ENCODE measurements at places on chromosomes 2 and 18.

- DNase-seq: no peak
Measured at GRCh38 chr2:16008856-16009255, 68.5 kb downstream of the MYCN start.

DNA sequence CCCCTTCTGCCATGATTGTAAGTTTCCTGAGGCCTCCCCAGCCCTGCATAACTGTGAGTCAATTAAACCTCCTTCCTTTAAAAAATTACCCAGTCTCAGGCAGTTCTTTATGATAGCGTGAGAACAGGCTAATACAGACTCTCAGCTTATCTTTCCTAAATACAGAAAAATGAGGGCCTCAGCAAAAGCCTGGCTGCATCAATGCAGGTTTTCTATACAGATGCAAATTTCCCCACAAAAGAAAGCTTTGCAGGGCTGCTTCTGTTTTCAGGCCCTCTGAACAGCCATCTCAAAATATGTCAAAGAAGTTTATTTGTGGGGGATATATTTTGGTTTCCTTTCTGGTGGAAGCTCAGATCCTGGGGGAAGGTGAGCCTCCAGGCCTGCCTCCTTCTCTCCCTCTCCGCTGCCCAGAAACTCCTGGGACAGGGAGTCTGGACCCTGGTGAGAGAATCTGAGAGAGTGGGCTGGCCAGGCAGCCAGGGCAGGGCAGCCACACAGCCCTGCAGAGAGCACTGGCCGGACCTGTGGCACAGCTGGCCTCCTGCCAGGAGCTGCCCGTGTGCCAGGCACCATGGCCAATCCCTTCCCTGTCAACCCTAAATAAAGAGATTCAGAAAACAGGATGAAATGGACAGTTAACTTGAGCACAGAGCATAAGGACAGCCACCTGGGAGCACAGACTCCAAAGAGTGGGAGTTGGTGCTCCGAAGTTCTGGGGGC lies 21.6 kb upstream of the AGXT start:
- DNase-seq: no peak

DNA sequence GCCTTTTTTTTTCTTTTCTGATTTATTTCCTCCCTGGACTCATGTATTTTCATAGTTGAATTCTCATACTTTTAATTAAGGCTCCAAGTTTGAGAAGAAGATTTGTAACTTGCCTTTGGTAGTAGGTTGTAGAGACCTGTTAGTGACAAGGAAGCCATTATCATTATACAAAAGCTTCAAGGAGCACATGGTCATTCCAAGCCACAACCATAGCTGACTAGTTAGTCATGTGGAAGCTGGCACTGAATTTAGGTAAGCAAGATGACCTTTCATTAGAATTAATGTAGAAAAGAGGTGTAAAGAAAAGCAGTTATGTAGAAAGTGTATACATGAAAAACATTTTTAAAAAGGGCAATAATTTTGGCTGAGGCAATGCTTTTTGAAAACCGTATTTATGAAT lies 89.7 kb downstream of the LRP1B start:
- DNase-seq: no peak

DNA sequence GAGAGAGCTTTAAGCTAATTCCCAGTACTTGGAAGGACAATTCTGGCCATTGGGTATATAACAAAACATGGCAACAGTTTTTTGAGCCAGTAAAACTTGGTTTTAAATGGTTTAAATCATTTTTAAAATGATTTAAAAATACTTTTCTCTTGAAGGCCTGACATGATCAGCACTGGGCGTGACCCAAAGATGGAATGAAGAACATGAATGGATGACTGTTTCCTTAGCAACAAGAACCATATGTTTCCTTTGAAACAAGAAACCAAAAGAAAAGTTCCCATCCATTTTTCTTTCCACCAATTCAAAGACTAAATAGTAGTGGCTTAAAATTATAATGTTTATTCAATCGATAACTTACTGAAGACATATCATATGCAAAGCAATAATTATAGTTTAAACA lies 348.3 kb upstream of the FIGN start:
- DNase-seq: no peak

- no peak for DNase-seq
Measured at GRCh38 chr18:78984941-78985784, 5.5 kb downstream of the SALL3 start.

DNA sequence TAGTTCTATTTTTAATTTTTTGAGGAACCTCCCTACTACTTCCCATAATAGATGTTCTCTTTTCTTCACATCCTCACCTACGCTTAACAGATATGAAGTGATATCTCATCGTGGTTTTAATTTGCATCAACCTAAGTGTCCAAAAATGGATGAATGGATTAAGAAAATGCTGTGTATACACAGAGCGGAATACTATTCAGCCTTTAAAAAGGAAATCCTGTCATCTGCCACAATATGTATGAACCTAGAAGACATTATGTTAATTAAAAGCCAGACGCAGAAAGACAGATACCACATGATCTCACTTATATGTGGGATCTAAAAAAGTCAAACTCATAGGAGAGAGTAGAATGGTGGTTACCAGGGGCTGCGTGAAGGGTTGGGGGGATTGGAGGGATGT lies 113.0 kb downstream of the PTRHD1 start:
- no peak for DNase-seq

DNA sequence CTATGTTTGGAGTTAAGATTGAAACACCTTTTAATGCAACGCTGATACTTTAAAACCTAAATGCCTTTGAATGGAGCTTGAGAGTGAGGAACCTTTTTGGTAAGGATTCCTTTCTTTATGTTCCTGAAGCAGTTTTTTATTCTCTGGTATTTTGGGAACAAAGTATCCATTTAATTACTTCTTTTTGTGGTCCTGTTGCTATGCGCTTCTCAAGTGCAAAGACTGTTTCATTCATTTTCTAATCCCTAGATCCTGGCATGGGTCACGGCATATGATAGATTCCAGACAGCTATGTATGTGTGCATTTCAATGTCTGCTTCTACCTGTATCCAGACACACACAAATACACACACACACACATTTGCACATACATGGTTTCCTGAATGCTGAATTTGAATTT lies 28.0 kb downstream of the TRPM8 start:
- no peak for DNase-seq

DNA sequence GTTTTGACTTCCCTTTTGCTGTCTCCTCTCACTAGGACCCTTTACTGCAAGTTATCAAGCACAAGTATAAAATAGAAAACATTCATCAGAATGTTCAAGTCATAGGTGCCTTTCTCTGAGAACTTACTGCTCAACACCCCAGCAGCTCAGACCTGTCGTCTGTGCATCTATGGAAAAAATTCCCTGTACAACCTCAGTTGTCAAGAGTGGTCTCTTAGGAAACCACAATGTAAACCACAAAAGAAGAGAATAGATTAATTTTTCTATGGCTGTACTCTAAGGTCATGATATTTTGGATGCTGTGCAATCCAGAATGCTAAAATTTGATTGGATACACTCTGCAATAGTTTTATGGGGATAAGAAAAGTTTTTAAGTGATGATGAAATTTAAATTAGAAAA lies 84.1 kb downstream of the RBMS1 start:
- DNase-seq: no peak

DNA sequence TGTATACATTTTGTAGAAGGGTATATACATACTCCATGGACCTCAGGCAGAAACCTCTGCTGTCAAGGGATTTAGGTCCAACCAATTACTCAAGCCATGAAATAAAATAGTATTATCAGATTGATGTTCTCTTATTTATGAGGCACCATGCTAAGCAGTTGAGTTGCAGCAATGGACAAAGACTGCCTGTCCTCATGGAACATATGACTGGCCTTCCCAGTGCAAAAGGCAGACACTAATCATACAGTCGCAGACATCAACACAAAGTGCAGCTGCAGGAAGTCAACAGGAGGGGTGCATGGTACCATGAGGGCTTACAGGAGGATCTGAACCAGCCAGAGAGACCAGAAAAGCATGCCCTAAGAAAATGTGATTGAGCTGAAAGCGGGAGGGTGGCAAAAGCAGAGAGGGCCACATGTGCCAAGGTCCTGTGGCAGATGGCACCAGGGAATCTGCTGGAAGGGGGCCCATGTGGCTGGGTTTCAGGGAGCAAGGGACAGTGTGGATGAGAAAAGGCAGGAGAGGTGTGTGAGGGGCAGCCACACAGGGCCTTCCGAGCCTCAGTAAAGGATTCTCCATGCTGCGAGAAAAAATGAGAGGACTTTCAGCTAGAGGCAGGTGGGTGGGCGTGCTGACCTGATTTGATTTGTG lies 61.4 kb upstream of the RNF152 start:
- DNase-seq: no peak

DNA sequence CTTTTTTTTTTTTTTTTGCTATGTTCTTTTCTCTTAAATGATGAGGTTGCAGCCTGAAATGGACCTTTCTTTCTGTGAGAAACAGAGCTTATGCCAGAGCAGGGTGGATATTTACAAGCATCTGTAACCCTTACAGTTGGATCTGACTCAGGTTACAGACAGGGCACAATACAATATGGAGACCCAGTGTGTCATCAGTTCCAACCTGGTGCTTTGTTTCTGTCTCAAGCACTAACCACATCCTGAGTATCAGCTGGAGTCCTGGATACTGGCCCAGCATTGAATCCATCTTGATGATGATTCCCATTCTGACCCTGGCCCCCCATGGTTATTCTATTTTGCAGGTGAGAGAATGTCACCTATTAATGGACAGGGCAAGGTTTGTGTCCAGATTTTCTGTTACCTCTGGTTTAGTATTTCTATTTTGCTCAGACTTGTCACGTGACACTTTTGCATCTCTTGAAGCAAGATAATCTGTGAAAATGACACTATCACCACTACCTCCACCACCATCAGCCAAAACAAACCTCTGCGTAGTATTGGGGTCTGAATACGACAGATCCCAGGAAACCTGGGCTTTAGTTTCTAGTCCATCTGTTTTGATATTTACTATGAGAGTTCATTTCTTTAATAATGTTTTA lies 174.0 kb downstream of the CCDC85A start:
- no peak for DNase-seq

DNA sequence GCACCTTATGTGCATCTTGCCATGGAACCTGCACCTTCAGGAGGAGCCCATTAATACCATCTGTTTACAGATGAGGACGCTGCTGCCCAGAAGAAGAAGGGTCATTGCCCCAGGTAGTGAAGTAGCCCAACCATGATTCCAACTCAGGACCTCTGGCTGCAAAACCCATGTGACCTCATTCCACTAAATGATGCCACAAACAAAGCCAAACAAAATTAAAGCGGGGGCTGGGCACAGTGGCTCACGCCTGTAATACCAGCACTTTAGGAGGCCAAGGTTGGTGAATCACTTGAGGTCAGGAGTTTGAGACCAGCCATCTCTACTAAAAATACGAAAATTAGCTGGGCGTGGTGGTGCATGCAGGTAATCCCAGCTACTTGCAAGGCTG lies 202.1 kb downstream of the EIPR1 start:
- DNase-seq: no peak

DNA sequence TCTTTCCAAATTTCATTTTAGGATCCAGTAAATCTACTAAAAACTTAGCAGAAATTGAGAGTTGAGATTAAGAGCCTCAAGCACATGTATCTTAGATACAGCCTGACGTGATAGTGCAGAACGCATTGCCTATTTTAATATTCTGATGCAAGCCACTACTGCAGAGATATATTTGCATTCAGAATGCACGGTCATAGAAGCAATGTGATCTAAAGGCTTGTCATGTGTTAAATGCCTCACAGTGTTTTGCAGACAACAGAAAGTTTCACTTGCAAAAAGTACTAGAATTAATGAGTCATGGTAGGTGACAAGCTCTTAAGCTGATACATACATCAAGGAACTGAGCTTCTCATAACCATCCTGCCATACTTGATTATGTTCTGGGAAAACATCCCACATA lies 886.7 kb upstream of the CHAC2 start:
- no peak for DNase-seq

GRCh38 chr18:49837889-49838288 lies 24.6 kb upstream of the ACAA2 start:
- no peak for DNase-seq

- DNase-seq: no peak
Measured at GRCh38 chr2:63553049-63553448, 35.2 kb downstream of the WDPCP start.

- no peak for DNase-seq
Measured at GRCh38 chr2:172709566-172710291, 25.9 kb upstream of the RAPGEF4 start.

- no peak for DNase-seq
Measured at GRCh38 chr2:28717339-28717758, 34.3 kb upstream of the PPP1CB start.

DNA sequence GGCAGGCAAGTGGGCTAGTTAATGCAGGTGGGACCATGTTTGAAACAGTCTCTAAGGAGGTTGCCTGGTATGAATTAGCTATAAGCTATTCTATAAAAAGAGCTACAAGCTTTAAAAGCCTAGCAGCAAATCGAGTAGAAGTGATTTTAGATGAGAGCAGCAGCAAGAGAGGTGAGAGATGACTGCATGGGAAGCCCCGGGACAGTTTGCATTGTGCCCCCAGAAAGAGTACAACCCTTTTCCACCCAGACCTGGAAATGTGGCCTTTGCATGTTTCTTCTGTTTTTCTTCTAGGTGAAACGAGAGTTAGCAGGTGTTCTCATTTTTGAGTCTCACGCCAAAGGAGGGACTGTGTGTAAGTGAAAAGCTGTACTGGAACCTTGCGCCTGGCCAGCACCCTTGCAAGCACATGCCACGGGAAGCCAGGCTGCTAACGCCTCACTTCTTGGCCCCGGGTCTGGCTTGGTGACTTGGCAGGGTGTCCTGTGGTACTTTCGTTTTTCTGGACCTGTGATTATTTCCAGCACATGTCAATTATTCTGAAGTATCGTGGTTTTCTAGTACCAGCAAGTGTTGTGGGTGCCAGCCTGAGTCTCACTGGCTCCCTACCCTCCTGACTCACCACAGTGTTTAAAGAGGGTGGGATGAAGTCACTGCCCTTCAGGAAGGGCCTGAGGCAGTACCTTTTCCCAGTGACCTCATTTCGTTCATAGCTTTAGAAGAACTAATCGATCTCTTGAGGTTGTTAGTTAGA lies 90.3 kb upstream of the MAP3K20 start:
- no peak for DNase-seq

DNA sequence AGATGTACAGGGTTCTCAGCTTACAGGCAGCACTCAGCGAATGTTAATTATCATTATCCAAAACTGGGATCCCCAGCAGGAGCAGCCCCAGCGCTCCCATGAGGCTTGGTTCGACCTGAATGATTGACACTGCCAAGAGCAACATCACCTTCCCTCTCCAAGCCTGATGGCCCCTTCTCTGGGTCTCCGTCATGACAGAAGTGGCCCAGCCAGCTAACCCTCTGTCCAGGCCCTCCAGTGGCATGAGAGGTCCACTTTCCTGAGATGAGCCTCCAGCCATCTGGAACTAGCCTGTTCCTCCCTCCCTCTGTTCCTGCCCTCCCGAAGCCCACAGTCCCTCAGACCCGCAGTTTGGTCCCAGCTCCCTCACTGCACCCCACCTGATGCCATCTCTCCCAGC lies 97.0 kb upstream of the RAB6C start:
- DNase-seq: no peak

DNA sequence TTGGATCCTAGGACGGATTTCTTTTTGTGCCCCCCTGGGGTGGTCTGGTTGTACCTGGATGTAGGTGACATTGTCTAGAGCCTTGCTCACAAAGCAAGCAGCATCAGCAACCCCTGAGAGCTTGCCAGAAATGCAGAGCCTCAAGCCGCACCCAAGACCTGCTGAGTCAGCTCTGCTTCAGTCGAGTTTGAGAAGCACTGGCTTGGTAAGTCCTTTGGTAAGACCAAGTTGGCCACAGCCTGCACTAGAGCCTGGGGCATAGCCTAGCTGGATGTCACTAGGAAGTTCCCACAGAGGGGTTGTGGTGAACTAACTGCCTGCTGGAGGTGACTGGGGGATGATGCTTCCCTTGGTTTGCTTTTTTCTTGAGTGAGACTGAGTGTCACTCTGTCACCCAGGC lies 6.2 kb downstream of the ABCG5 start:
- DNase-seq: no peak

All from hippocampal formation (tissue), 2 donors.